Left ventricle myocardium inferior (tissue), 1 donor: ENCODE measurements at places on chromosomes 7 and 10. TPM values are rescaled to one million over a fixed set of nuclear protein-coding genes. Genes with fewer than 3 reads are reported as not detected.

The CPA5 gene
- not detected for total RNA-seq

The PITRM1 gene
- 91.4 TPM for total RNA-seq

The SEM1 gene
- total RNA-seq: 51.0 TPM

The ANKRD16 gene
- 2.3 TPM for total RNA-seq

The CAMK2B gene
- total RNA-seq: 98.0 TPM

The FAM200A gene
- total RNA-seq: 6.4 TPM

The ARMS2 gene
- 0.27 TPM for total RNA-seq

The NRCAM gene
- 0.14 TPM for total RNA-seq

The UCN3 gene
- total RNA-seq: not detected

The BLVRA gene
- 44.8 TPM for total RNA-seq

The LEP gene
- 0.14 TPM for total RNA-seq

DNA sequence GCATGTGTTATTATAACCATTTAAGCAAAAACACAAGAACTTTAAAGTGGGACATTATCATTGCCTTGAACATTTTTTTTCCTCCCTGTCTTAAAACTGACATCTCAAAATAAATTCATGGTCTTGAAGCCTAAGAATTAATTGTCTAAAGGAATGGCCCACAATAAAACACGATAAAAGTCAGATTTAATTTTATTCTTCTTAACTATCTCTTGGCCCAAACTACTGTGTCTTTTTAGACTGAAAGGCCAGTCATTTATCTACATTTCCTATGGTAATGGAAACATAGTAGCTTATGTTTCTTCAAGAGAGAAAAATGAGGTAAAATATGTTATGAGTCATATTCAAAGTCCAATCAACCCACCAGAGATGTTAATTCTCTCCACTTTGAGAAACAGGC, 24.4 kb upstream of the ETV1 start:
- no peak for DNase-seq

- no peak for DNase-seq
Observed at GRCh38 chr7:151039850-151040548, 8.3 kb upstream of the ASIC3 start.

- no peak for DNase-seq
Observed at GRCh38 chr10:77296534-77297392, 340.8 kb downstream of the KCNMA1 start.

DNA sequence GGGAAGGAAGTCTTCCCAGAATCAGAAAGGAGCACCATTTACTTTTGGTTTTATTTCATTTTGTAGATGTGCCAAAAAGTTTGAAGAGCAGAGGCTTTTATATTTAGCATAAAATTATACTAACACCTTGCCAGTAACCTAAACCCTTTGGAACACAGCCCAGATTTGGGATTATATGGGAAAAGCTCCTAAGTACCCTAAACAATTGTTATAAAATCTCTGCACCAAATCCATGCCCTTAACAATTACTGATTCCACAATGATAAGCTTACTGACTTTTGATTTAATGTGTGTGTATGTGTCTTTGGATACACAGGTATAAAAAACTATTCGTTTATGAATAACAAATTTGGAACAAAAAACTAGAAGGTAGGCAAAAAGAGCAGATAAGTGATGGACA, 39.0 kb upstream of the TMEM229A start:
- DNase-seq: no peak

DNA sequence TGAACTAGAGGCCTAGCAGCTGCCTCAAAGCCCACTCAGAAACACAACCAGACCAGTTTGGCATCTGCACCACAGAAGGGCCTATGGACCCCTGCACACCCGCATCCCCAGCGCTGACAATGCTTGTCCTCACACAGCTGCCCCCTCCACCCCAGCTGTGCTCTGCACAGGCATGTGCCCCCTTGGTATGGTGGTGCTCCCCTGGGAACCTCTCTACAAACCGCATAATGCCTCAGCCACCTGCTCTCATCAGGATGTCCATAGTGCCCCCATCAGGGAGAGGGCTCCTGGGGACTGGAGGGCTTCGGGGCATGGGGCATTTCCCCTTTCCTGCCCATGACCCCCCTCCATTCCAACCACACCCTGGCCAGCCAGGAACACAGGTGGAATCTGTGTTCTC, 347.5 kb downstream of the GRID1 start:
- DNase-seq: no peak

GRCh38 chr10:97571622-97572021, 957 bp upstream of the ANKRD2 start:
- peak; percentile 1 for DNase-seq

GRCh38 chr7:37718585-37718984, 35.0 kb downstream of the GPR141 start:
- no peak for DNase-seq

GRCh38 chr7:117648203-117648866, 168.5 kb downstream of the CFTR start:
- DNase-seq: no peak

GRCh38 chr10:101848894-101849351, 5.3 kb upstream of the KCNIP2 start:
- no peak for DNase-seq

DNA sequence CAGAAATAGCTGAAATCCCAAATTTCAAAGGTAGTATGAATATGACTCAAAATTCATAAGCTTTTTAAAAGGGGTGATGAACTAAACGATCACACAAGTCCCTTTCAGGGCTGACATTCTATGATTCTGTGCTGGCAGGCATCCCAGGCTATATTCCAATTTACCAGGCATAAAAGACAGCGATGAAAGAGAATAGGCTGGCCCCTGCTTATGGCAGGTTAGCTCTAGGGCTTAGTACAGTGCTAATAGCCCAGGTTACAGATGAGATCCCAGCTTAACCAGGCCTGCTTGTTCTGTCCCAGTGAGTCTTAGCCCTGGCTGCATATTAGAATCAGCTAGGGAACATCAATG, 56.4 kb downstream of the CDHR3 start:
- no peak for DNase-seq

GRCh38 chr7:48312151-48312550, 140.9 kb downstream of the ABCA13 start:
- no peak for DNase-seq

DNA sequence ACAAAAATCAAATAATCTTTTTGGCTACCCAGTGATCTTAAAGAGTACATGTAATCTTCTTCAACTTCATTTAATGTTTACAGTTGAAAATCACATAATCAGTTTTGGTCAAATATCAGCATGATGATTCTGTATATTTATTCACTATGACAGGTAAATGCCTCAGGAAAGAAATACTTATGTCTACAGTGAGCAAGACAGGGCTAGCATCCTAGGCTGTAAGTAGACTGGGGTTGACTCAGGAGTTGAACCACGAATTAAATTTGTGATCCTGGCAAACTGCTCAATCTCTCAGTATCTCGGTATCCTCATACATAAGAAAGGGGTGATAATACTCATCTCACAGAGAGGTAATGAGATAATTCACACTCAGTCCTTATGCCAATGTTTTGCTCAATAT, 71.8 kb downstream of the SEMA3D start:
- no peak for DNase-seq

DNA sequence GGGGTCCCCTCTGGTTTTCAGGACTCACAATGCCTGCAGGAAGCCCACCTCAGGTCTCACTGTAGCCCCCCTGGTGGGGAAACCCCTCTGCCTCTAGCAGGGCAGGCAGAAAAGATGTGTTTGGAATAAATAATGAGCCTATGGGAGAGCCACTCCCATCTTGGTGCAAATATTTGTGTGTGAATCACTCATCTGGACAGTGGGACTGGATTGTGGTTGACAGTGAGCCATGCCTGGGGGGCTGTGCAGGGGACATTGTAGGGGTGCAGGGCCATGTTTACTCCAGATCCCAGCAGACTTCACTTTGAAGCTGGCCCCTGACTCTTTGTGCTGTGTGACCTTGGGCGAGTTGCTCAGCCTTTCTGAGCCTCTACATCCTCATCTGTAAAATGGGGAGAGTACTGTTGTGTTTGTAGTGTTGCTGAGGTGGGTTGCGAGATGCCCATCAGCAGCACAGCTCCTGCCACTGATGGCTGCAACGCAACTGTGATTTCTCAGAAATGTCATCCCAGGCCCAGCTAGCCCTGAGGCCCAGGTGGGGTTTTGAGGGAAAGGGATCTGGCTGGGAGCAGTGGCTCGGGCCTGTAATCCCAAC, 20.7 kb downstream of the GTF2IRD1 start:
- no peak for DNase-seq

GRCh38 chr7:131908714-131909113, 352.3 kb upstream of the PODXL start:
- DNase-seq: no peak

- no peak for DNase-seq
Observed at GRCh38 chr10:46229144-46229563, 57.6 kb upstream of the ANTXRL start.

DNA sequence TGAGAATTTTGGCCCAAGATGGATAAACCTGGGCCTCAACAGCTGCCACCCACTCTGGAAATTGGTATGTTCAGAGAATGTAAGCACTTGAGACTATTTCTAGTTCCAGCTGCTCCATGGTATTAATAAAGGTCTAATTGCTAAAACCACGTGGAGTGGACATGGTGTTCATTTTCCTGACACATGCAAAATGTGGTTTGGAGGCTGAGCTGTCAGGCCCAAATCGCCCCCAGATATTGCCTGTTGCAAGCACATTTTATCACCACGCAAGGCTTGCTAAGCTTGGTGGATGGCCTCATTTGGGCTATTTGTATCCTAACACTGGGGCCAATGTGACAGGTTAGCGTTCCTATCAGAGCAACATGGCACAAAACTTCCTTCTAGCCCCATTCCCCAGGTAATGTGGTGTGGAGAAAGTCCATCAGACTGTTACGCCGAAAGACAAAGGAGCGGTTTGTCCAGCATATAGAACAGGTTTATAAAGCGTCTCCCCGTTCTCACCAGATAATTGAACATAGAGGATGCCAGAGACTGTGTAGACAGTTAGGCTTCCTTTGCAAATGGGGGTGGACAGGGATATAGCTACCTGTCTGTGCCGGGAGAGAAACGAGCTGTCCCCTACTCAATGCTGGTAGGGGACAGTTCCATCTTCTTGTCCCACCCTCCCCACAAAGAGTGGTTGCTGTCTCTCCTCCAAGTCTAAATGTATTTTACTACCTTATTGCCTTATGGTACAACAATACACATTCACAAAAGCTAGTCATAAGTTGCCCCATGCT, 78.0 kb upstream of the ANKRD1 start:
- no peak for DNase-seq

- DNase-seq: no peak
Observed at GRCh38 chr7:92487804-92488203, 10.1 kb upstream of the ERVW-1 start.

GRCh38 chr7:141573511-141573910, 22.3 kb downstream of the AGK start:
- DNase-seq: no peak

- DNase-seq: no peak
Observed at GRCh38 chr7:101999393-101999792, 182.0 kb downstream of the CUX1 start.

GRCh38 chr7:7519528-7519927, 16.1 kb downstream of the COL28A1 start:
- DNase-seq: no peak

GRCh38 chr7:42692621-42693020, 219.2 kb downstream of the C7orf25 start:
- DNase-seq: no peak

- no peak for DNase-seq
Observed at GRCh38 chr10:133158756-133159610, 1.0 kb upstream of the KNDC1 start.

DNA sequence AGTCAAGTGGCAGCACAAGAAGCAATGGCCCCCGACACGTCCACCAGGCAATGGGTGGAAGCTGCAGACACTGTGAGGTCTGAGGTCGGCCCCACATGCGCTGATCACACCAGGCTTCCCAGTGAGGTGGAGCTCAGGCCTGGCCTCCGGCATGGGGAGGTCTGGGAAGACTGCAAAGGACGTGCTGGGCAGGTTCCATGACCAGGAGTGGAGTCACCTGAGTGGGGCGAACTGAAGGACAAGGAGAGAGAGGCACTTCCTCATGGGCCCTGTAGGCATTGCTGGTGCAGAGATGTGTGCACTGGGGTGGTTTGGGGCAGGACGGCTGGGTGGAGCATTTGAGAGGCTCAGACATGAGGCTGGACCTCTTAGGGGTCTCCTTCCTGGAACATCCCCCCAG, 35.1 kb downstream of the C10orf120 start:
- no peak for DNase-seq

GRCh38 chr10:31888442-31888841, 40.2 kb downstream of the ARHGAP12 start:
- DNase-seq: no peak
